NCI-H526 treated with DMSO at 0.1 percent for 48 hours (cell line): ENCODE measurements at places on chromosomes 12 and 14.
A peak's percentile ranks its signal among the peaks of the same experiment; 100 is the strongest.

- DNase-seq, result no peak
Observed at GRCh38 chr12:49892084-49892731, 11.5 kb downstream of the FAIM2 start.

DNA sequence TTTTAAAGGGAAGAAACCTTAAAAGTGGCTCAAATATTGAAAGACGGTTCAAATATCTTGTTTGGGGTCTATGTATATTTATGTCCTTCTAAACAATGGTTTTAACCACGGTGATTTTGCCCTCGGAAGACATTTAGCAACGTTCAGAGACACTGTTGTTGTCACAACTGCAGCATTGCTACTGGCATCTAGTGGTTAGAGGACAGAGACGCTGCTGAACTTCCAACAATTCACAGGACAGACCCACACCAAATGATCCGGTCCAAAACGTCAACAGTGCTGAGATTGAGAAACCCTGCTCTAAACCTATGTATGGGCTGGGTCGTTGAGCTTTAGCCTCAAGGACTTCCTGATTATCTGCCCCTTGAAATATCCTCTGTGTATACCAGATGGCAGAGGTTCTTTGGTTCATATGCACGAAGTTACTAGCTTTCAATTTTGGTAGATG is 1.7 kb downstream of the ANGEL1 start:
- peak; percentile 9 for DNase-seq

GRCh38 chr12:54562750-54563356 is 13.5 kb downstream of the PDE1B start:
- no peak for DNase-seq

GRCh38 chr12:78887444-78887843 is 22.9 kb downstream of the SYT1 start:
- no peak for DNase-seq

- no peak for DNase-seq
Observed at GRCh38 chr12:52385226-52385702, at the start of gene KRT84. Gene KRT84, minus strand, starts transcription at chr12:52385652. Its CDS starts 67 bp downstream, at chr12:52385585.

DNA sequence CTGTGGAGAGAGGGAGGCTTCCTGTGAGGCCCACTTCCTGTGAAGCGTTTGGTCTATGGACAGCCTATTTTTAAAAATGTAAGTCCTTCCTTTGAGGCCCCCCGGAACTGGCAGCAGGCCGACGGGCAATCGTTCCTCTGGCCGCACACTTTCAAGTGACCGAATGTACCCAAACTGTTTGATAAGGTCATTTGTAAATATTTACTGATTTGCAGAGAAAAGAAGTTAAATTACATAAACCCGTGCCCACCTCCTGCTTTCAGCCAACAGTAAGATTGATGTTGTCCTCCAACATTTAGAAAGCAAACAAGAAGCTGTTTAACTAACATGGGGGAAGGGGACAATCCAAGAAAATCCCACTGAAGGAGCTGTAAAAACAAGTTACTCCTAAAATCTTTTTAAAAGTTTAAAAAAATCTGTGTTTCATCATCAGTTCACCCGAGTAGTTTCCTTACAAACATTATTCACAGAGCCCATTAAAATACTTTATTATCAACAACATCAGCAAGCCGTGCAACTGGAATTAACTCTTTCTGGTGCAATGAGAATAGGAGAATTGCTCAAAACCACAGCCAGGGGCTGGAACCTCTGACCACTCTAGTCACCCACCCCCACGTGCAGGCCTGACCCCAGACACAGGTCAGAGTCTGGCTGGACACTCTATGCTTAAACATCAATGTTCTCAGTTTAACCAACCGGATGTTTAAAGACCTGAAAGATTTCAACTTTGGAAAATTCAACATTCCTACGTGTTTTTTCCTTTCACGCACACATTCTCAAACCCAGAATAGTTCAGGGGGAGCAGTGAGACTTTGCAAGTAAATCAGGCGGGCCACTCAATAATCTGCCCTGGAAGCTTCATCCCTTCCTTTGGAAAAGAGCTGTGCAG is 65.3 kb downstream of the FOXN3 start:
- DNase-seq, result no peak

DNA sequence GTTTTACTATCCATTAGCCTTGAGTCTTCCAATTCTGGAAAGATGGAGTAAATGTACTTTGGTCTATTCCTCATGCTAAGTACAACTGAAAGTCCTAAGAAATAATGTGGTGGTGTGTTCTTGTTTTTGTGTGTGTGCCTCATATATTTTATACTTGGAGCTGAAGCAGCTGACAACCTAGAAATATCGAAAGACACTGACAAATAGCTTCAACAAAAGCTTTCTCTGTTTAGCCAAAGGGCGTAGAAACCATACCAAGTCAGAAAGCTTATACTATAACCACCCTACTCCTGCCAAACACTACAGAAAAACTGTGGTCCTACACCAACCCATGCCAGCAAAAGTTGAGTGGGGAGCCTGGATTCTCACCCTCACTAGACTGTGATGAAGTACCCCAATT is 188.4 kb downstream of the GPHN start:
- no peak for DNase-seq

GRCh38 chr14:36857842-36858445 is 196.3 kb downstream of the PAX9 start:
- no peak for DNase-seq

GRCh38 chr12:101761350-101761749 is 22.1 kb upstream of the SYCP3 start:
- no peak for DNase-seq

GRCh38 chr14:80388980-80389711 is 177.8 kb upstream of the DIO2 start:
- DNase-seq, result no peak

GRCh38 chr12:2627835-2628191 is 167.0 kb upstream of the FKBP4 start:
- no peak for DNase-seq

DNA sequence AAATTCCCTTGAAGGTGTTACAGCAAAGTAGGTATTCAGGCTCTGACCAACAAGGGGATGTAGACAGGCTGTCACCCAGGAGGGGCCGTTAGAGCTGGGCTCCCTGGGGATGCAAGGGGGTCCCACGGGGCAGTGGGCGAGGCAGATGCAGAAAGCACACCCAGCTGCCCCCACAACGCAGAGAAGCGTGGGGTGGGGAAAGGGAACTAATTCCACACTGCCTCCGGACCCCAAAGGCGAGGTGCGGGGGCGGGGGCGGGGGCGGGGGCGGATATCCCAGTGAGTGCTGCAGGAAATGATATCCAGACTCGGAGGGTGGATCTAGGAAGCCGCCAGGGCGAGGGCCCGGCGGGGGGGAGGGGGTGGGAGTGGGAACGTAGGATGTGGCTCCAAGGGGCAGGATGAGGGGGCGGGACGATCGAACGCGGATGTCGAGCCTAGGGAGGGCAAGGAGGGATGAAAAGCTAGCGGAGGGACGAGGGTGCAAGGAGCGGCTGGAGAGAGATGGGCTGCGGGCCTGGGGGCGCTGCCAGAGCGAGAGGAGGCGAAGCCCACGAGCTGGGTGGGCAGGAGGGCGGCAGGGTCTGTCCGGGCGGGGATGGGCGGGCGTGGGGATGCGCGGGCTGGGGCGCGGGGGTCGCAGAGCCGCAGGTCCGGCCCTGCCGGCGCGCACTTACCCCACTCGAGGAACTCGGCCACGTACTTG is 874 bp downstream of the CDC42BPB start:
- peak; percentile 21 for DNase-seq

- DNase-seq, result no peak
Observed at GRCh38 chr12:65894624-65895390, 70.5 kb downstream of the HMGA2 start.

DNA sequence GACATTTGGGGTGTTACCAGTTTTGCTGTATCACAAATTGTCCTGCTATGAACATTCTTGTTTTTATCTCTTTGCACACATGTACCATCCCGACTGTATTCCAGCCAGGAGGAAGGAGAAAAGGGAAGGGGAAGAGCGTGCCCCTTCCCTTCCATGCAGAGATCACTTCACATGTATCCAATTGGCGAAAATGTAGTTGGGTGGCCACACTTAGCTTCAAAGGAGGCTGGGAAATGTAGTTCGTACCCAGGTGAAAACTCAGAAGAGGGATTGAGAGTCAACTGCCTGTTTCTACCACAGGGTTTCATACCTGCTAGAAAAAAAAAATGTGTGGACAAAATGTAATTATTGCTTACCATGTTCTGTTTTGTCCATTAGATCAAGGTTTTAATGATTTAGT is 189.1 kb upstream of the PELI2 start:
- DNase-seq, result no peak

DNA sequence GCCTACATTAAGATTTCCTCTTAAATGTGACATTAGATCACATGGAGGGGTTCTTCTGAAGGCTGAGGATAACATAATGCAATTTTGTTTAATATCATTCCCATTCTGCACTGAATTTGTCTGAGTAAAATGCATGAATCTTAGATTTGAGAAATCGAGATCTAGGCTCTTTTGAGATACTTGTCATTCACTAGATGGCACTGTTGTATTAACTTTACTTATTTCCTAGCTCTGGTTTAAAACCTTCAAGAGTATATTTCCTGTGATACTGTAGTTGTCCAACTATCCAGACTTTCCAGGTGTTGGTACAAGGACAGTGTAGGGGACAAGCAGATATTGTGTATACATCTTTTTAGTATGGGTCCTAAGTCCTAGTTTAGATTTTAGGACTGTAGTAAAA is 91.7 kb upstream of the SEL1L start:
- peak; percentile 54 for DNase-seq

GRCh38 chr12:27178723-27179399 is 65.2 kb upstream of the STK38L start:
- no peak for DNase-seq

DNA sequence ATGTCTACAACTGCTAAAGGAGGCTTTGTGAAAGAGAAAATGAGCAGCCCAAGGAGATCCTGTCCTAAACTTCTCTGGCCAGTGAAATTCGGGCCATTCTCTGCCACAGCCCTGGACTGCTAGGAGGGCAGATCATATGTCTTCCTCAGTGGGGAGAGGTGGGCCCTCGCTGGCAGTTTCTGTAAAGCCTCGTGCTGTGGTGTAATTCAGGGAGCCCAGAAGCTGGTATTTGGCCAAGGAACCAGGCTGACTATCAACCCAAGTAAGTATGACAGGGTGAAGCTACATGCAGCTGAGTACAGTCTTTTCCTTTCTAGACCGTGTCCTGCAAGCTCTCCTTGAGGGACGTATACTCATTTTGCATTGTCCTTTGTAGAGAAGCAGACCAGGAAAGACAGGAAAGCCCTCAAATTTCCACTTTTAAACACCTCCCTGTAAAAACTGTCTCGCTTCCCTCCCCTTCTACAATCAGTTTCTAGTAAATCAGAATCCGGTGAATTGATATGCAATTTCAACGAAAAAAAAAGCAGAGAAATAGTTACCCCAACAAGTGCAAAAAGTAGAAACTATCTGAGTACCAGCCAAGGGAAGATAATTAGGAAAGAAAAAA is 106.8 kb downstream of the DAD1 start:
- no peak for DNase-seq

DNA sequence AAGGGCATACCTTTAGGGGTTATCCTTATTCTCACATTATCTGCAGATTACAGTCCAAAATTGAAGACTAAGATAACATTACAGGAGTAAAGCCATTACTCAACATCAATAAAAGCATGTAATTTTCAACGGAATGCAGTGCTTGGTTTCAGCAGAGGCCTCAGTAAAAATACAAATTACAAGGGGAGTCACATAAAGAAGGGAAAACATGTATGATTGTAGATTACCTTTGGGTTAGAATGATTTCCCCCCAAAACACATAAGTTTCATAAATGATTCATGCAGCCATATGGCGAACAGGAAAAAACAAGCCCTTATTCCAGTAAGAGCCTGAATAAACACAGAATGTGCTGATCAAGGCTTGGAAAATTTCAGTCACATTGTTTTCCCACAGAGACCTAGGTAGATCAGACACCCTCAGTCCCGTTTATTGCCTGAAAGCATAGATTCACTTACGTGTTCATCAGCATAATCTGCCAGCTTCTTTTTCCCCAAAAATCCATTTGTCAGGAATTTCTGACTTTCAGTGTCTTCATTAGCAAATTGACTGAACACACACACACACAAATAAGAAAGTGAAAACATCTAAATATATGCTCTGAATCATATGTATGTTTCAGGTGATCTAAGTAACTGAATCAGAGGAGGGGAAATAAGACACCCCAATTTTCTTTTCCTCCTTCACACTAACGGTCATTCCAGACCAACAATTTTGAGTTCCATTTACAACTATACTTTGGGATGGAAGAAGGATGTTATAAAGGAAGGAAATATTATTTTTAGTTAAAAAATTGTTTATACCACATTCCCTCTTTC is 37.5 kb downstream of the SLC38A4 start:
- no peak for DNase-seq

DNA sequence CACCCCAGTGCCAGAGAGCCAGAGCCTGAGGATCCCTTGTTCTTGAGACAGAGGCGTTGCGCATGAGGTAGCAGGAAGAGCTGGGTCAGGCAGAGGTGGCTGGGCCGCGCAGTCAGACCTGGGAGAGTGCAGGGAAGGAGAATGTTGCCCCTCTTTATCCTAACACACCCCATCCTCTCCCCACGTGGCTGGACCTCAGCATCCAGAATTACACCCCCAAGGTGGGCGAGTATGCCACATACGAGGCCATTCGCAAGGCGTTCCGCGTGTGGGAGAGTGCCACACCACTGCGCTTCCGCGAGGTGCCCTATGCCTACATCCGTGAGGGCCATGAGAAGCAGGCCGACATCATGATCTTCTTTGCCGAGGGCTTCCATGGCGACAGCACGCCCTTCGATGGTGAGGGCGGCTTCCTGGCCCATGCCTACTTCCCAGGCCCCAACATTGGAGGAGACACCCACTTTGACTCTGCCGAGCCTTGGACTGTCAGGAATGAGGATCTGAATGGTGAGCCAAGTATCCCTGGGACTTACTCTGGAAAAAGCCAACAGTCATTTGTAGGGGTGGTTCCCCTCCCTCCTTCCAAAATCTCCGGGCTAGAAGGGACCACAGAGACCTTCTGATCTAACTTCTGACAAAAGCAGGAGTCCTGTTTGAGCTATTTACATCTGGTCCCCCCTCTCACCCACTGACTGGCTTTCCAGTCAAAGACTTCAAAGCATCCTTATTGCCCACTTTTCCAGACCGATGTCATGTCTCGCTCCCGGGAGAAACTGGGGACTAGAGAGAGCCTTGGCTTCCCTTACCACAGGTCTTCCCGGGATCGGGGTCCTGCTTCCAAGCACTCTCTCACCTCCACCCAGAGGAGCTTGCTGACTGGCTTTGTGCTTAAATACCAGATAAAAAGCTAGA is 6.1 kb downstream of the MMP14 start:
- DNase-seq, result no peak

DNA sequence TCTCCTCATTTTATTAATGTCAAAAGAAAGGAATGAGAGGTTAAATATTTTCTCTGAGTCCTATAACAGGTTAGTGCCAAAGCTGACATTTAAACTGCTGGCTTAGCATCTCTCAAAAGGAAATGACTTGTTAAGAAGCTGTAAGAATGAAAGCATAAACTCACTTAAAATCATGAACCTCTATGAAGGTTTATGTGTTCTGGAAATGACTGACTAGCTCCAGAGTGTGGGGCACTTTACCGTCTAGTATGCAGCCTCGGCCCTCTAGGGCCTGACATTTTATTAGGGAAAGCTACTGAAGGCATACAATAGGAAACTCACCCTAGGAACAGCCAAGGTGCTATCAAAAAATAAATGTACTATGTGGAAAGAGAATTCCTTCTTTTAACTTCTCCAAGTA is 35.1 kb downstream of the SPX start:
- DNase-seq, result no peak
